ENCODE measurements at places on chromosomes 2 and 18.

DNA sequence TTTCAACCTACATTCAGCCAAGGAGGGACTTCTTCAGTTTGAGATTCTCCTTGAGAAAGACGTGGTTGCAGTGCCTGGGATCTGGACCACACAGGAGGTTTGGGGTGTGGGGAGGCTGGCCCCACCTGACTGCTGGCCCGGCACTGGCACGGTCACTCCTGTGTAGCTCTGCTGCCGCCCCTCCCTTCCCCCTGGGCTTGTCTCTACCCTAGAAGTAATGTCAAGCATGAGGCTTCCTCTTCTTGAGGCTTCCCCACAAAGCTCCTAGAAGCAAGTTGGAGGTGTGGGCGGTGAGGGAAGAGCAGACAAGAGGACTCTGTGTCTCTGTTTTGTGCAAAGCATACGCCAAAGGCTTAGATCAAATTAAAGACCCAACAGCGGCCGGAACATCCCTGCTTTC, 8.7 kb downstream of the KLHL29 start:
- no peak for DNase-seq

DNA sequence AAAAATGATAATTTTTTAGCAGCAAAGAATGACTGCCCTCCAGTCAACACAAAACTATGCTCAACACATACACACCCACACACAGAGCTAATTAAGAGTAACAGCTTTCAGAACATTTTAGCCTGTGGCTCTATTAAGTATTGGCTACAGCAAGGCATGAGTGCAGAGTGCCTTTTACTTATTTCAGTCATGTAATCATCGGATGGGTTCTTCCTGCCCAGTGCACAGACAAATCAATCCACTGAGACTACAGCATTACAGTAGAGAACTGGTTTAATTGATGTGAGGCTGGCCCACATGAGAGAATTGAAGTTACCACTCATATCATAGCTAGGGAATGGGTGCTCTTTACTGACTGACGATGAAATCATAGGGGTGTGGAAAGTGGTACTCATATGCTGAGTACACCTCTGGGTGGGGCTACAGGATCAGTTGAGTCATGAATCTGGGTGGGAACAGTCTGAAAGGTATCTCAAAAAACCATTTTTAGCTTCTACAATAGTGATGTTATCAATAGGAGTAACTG, 241.0 kb downstream of the FSIP2 start:
- peak; percentile 5 for DNase-seq

GRCh38 chr2:200158647-200159356, 147.7 kb upstream of the SPATS2L start:
- no peak for DNase-seq

GRCh38 chr2:178514664-178515063, 34.4 kb downstream of the PLEKHA3 start:
- no peak for DNase-seq

DNA sequence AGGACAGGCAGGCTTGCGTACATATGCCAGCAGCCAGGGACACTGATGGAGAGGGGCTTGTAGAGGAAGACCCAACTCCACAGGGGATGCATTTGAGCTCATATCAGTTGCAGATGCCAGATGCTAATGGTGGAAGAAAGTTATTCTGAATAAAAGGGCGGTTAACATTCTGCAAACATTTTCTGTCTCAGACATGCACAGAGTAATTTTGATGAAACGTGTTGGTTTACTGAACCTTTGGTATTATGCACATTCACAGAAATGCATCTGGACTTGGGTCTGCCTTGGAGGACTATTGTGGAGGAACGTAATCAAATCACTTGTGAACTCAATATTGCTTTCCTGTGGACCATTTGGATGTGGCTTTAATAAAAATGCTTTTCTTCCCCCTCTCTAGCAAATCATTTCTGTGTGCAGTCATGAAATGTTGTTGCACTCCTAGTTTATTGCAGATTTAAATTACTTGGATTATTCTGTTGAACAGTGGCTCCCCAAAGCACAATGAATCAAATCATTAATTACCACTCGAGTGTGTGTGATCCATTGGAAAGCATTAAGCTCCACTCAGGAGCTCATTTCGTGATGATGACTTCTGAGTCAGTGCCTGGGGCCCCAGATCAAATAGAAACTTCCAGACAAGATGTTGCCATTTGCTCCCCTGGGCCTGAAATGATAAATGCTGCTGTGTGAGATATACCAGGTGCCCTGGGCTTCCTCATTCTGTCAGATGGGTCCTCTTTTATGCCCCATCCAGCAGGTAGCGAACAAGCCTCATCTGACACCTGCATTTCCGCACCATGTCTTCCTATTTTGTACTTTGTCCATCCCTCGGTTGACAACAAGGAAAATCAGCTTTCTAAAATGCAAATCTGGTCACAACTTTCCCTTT, 697.0 kb upstream of the HS6ST1 start:
- no peak for DNase-seq

- peak; percentile 89 for DNase-seq
Observed at GRCh38 chr2:135960656-135961551, 24.5 kb downstream of the DARS1 start.

GRCh38 chr18:35368595-35368994, 8.5 kb downstream of the ZNF396 start:
- no peak for DNase-seq

GRCh38 chr2:9527995-9528787, 27.4 kb downstream of the ADAM17 start:
- no peak for DNase-seq

GRCh38 chr2:37688771-37689468, 17.5 kb upstream of the CDC42EP3 start:
- no peak for DNase-seq

GRCh38 chr2:133596701-133597393, 28.6 kb upstream of the NCKAP5 start:
- no peak for DNase-seq

GRCh38 chr18:77223653-77224052, 26.0 kb upstream of the GALR1 start:
- DNase-seq = no peak

Measured in NCI-H2081 (cell line).